Right ventricle myocardium inferior (tissue), 1 donor: ENCODE measurements at places on chromosomes 1 and 21.
A peak's percentile ranks its signal among the peaks of the same experiment; 100 is the strongest.

DNA sequence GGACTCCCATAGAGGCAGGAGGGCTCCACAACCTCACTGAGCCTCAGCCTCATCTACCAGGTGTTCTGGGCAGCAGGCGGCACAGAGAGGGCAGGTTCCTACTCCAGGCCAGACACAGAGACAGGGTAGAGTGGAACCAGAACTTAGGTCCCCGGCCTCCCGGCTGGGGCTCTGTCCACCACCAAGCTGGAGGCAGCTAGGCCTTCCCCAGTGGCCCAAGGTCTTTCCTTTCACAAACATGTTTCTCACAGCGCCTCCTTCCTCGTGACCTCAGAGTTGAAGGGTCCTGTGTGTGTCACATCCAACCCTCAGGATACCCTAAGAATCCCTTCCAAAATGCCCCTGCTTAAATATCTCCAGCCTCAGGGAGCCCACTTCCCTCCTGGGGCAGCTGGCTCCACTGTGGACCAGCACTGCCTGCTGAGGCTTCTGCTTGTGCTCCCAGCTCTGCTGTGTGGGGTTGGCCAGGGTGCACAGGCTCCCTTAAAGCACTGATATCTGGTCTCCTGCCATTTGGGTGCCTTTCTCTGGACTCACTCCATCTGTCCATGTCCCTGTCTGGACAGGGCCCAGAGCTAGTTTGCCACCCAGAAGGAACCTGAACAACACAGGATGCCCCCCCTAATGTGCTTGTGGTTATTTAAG lies 33.2 kb upstream of the MAGOH start:
- DNase-seq: no peak

GRCh38 chr1:152166966-152167365 lies 7.9 kb upstream of the RPTN start:
- no peak for DNase-seq

DNA sequence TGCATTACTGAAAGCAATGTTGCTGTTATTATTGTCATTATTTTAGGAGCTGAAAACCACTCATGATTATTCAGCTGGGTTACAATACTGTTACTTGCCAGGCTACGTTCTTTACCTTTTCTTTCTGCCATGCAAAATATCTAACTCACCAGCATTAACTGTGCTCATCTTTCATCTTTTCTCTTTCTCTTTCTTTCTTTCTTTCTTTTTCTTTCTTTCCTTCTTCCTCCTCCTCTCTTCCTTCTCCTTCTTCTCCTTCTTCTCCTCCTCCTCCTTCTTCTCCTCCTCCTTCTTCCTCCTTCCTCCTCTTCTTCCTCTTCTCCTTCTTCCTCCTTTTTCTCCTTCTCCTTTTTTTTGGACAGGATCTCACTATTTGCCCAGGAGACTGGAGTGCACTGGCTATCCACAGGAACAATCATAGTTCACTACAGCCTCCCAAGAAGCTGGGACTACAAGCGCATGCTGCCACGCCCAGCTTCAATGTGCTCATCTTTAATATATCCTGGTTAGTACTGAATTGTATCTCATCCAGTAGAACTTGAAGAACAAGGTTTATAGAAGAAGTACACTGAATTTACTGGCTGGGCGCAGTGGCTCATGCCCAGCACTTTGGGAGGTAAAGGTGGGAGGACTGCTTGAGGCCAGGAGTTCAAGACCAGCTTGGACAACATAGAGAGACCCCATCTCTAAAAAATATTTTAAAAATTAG lies 6.9 kb upstream of the ZMYM4 start:
- no peak for DNase-seq

DNA sequence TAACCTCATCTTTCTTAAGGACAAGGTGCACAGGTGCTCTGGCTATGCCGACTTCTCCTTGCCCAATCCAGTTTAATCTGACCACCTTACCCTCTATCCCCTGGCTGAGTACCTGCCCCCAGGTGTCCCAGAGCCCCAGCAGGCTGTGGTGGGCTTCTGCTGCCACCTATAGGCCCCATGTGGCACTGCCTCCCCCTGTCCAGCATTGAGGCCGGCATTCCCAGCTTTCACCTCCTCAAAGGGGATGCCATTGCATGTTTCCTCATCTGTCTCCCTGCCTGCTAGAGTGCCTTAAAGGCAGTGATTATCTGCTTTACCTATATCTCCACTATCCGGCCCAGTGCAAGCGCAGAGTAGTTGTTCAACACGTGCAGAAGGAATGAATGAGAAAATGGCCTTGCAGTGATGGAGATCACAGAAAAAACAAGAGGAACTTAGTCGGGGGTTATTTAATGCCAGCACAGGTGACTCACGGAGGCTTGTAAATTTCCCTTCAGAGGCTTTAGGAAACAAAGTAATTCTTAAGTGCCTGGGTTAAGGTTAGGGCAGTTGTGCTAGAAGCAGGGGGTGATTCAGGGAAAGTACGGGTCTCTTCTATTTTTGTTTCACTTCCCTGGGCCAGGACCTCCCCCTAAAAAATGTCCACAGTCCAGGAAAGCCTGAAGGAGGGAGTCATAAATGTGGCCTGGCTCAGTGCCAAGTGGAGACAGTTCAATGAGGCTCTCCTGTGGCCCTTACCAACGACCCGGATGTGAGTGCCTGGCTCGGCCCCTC lies 131.8 kb upstream of the NGF start:
- DNase-seq: no peak

DNA sequence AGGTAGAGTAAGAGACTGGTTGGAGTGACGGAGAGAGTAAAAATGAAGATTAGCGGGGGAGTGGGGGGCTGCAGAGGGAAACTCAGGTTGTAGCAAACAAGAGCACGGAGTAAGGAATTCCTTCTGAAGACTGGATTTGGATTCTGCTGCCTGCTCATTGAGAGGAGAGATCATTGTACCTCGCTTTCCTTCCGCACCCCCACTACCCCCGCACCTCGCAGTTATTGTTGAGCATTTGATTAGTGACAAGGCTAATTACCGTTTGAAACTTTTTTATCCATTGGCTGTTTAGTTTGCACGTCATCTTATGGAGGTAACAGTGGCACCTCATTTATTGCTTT lies 463 bp downstream of the PRPF3 start:
- no peak for DNase-seq

- DNase-seq: no peak
These were observed 38.0 kb downstream of the TMEM50B start for GRCh38 chr21:33441489-33442477.

DNA sequence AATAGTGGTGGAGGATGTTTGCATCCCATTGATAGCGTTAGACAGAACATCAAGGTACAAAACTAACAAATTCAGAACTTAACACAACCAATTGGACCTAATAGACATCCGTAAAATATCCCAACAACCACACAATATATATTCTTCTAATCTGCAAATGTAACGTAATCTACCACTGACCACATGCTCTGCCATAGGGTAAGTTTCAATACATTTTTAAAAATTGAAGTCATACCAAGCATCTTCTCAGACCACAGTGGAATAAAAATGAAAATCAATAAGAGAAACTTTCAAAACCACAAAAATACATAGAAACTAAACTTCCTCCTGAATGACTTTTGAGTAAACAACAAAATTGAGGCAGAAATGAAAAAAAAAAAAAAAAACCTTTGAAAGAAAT lies 1087.5 kb downstream of the KCNT2 start:
- DNase-seq: no peak

GRCh38 chr1:7687411-7687810 lies 83.7 kb upstream of the VAMP3 start:
- DNase-seq: no peak

DNA sequence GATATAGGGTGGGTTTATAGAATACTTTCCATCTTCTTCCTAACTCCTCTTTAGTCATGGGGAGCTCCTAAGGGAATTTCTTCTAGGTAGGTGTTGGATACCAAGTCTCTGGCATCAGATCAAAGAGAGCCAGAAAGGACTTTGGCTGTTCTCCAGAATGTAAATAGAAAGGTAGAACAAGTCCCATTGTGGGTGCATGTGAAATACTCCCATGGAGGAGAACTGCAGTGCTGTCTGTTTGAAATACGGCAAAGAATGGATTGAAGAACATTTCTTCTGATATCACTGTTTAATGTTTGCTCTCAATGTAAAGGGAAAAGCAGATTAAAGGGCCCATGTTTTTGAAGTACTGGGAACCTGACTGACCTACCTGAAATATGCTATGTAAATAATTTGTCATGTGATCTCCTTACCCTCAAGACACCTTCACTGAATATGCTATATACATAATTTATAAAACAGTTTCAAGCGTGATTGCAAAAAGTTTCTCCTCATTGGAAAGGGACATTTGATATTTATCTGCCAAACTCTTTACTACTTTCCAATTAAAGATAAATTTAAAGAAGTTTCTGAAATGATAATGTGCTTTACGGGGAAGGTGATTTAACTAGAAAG lies 65.9 kb downstream of the LAMC1 start:
- no peak for DNase-seq

DNA sequence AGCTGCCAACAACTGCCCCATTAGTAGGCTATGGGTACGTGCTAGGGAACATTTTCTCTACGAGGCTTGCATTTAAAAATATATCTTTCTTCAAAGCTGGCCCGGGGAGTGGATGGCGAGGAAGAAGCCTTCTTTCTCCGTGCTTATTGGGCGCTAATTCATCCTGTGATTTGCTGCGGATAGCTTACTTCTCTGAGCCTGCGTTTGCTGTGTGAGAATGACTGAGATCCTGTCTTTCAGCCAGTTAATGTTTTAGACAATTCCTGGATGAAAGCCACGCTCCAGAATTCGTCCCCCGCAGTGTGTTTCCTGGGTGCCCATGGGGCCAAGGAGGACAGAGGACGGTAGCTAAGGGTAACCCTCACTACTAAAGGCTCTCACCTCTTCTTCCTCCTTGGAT lies 57.8 kb upstream of the TARBP1 start:
- DNase-seq: no peak

- DNase-seq: peak; percentile 43
These were observed 29.9 kb upstream of the LRRC3 start for GRCh38 chr21:44425307-44425894.

DNA sequence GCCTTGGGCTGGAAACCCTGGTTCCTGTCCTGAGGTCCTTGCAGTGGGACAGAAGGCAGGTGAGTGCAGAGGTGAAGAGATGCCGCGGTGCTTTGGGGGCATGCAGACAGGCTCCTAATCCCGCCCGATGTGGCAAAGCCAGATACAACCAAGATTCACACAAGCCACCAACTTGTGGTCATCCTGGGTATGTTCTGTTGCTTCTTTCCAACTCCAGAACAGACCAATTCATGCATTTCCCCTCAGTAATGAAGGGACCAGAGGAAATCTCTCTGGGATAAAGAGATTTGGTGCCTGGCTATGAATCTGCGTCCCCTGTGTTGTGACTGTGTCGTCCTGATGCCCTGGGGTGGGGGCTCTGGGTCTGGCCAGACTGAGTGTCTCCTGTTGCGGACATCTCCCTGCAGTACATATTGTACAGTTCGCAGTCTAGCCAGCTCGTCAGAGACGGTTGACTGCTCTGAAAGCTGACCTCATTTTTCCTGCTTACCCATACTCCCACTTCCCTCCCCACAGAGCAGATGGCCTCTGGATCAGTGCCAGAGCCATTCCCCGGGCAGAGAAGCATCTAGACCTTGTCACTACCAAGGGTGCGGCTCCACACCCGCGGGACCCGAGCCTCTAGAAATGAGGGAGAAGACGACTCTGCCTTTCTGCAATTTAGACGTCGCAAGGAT lies 216.3 kb downstream of the KIF26B start:
- no peak for DNase-seq

- no peak for DNase-seq
These were observed 157.3 kb downstream of the SLC30A10 start for GRCh38 chr1:219771080-219771479.

- no peak for DNase-seq
These were observed 675.0 kb downstream of the USP25 start for GRCh38 chr21:16404776-16405175.

GRCh38 chr21:44999428-44999971 lies 59.7 kb downstream of the SLX9 start:
- DNase-seq: peak; percentile 75

GRCh38 chr1:30516485-30516858 lies 206.9 kb downstream of the MATN1 start:
- DNase-seq: no peak

- no peak for DNase-seq
These were observed 8.5 kb downstream of the GGPS1 start for GRCh38 chr1:235336903-235337302.

DNA sequence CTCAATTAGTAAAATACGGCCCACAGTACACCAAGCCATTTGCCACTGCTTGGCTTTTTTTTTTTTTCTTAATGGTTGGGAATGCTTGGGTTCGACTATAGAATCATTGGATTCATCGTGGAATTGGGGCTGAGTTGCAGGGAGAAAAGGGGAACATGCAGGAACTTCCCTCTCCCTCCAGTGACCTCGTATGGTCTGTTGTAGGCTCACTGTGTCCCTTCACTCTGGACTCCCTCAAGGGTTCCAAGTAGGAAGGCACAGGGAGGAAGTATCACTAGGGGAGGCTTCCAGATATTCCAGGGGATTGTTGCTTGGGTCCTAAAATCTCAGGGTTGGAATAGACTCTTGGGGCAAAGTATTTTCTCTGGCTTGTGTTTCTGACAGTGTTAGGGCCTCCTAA lies 24.5 kb downstream of the PPFIA4 start:
- DNase-seq: no peak

DNA sequence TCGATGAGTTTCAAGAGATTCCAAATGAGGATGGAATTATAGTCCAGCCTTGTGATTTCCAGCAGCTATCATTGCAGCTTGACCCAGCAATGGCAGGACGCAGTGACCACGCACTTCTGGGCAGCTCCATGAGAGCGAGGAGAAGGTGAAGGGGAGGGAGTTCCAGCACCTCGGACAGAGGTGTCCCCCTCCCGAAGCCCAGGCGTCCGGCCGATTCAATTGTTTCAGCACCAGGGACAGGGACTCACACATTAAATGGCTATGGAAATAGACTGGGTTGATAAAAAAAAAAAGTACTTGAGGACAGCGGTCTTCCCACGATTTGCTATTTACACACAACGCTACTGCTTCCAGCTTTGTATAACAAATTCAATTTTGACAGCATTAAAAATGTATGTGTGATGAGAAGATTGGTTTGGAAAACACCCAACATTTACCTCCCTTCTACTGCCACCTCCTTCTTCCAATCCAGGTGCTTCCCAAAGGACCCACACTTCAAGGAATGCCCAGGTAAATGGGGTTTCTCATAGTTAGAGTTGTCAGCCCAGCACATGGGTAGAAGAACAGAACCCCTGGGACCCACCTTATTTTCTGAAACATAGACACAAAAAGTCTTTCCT lies 71.8 kb downstream of the DISP3 start:
- no peak for DNase-seq

DNA sequence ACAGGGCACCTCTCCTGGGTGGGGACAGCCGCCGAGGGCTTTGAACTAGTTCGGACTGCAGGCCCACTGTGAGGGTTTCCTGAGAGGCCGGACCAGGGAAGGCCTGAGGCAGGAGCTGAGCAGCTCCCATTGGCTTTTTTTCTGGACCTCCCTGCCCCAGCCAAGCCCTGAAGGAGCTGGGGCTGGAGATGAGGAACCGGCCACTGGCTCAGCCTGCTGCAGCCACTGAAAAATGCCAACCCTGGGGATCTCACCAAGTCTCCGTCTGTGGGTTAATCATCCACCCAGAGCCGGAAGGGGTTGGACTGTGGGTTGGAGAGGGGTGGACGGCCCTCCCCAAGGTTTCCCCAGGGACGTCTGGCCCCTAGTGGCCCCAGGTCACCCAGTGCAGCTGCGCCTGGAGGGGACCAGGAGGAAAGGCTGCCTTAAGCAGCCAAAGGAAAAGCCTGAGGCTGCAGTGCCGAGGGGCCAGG lies 2.5 kb downstream of the VWA1 start:
- DNase-seq: no peak

GRCh38 chr1:22688466-22688865 lies 22.2 kb upstream of the EPHB2 start:
- no peak for DNase-seq

- DNase-seq: no peak
These were observed at the start of gene CLIC6 for GRCh38 chr21:34668803-34669148. CLIC6 (plus strand) TSS chr21:34668994; CDS start chr21:34669389, 395 bp downstream.

GRCh38 chr1:213418268-213419071 lies 367.4 kb downstream of the RPS6KC1 start:
- DNase-seq: no peak
